ENCODE measurements at places on chromosomes 5 and 9. TPM values are rescaled to one million over a fixed set of nuclear protein-coding genes. Genes with fewer than 3 reads are reported as not detected.
A peak's percentile ranks its signal among the peaks of the same experiment; 100 is the strongest.

DNA sequence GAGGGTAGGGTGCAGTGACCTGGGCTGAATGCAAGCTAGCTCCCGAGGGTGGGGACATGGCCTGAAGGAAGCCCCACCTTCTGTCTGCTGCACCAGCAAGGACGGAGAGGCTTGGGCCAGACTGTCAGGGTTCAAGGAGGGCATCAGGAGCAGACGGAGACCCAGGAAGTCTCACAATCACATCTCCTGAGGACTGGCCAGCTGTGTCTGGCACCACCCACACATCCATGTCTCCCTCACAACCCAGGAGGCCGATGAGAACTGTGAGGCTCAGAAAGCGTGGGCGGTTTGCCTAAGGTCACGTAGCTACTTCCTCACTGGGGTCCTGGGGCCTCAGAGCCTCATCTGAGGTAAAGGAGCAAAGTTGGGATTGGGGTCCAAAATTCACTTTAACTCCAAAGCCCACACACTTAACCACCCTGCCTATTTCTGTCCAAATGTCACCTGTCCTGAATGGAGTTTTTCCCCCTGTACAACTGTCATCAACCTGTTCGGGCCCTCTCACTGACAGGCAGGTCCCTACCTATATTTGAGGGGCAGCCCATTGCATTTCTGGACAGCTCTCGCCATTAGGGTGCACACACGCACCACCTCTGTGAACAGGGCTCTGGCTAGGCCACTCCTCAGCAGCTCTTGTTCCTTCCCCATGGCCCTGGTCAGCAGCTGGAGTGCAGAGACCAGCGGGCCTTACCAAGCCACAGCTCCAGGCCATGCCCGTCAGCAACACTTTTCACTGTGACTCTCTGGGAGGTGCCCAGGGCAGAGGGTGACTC, 3.4 kb downstream of the IL13 start:
- DNase-seq, result no peak

DNA sequence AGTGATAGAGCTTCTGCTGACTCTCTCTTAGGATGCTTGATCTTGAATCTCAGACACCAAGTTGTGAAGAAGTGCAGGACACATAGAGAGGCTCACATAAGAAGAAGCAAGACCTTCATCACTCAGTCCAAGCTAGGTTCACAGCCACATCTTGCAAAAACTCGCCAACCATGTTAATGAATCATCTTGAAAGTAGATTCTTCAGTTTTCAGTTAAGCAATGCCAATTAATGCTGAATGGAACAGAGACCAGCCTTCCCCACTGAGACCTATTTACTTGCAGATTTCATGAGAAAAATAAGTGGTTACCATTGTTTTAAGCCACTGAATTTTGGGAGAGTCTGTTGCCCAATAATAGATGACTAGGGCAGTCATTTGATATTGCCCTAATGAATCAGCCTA, 217.7 kb upstream of the EDIL3 start:
- no peak for DNase-seq

GRCh38 chr9:37011530-37011929, 22.5 kb downstream of the PAX5 start:
- DNase-seq, result no peak

- DNase-seq, result no peak
Measured at GRCh38 chr5:82993416-82993815, 83.8 kb downstream of the TMEM167A start.

DNA sequence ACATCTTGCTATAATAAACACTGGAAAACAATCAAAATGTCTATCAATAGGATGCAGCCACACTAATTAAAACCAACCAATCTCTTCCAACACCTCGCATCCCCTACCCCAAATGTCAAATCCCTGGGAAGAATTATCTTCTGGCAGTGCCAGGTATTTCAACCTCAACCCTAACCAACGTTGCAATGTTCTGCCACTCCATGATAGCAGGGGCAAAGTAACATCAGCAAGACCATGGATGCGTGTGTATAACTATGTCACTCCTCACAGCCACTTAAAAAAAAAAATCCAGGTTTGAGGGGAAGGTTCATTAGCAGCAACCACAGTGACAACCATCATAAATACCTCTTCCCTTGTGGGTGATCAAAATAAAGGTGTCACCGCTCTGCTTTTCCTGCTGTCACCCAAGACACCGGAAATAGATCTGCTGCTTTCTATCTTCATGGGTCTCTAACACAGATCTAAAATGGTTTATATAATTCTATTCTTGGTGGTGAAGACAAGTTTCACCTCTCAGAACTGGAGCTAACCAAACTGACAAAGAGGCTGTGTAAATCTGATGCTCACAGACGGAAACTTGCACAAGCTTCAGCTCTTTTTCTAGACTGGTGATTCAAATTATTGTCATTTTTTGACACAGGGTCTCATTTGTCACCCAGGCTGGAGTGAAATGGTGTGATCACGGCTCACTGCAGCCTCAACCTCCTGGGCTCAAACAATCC, 9.9 kb downstream of the HSPA9 start:
- no peak for DNase-seq

- peak; percentile 24 for DNase-seq
Measured at GRCh38 chr9:132802121-132802795, 75.8 kb downstream of the AK8 start.

Gene EGFL7
- 56.1 TPM for total RNA-seq

GRCh38 chr5:39092581-39093351, 18.6 kb upstream of the RICTOR start:
- no peak for DNase-seq

DNA sequence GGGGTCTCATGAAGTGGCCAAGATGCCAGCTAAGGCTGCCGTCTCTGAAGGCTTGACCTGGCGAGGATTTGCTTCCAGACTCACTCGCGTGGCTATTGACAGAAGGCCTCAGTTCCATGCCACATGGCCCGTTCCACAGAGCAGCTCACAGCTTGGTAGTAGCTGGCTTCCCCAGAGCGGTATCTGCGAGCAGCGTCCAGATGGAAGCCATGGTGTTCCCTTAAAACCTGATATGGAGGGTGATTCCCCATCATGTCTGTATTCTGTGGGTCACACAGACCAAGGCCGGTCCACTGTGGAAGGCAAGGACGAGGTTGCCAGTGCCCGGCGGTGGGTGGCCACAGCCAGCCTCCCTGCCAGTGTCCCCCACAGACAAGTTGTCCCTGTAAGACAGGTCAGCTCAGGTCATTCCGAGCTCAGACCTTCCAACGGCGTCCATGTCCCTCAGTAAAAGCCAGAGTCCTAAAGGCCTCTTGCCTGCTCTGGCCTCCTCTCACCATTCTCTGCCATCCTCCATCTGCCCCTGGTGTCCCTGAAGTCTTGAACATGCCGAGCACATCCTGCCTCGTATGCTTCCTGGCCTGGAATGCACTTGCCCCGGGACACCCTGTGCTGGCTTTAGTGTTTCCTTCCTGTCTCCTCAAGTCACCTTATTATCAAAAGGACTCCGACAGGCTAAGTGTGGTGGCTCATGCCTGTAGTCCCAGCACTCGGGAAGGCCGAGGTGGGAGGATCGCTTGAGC, 61.3 kb upstream of the LRRTM2 start:
- DNase-seq, result peak; percentile 44

Gene SMIM33
- total RNA-seq, result not detected

GRCh38 chr9:136786451-136786850, 4.7 kb upstream of the TMEM141 start:
- no peak for DNase-seq

Gene NTRK2
- total RNA-seq, result not detected

DNA sequence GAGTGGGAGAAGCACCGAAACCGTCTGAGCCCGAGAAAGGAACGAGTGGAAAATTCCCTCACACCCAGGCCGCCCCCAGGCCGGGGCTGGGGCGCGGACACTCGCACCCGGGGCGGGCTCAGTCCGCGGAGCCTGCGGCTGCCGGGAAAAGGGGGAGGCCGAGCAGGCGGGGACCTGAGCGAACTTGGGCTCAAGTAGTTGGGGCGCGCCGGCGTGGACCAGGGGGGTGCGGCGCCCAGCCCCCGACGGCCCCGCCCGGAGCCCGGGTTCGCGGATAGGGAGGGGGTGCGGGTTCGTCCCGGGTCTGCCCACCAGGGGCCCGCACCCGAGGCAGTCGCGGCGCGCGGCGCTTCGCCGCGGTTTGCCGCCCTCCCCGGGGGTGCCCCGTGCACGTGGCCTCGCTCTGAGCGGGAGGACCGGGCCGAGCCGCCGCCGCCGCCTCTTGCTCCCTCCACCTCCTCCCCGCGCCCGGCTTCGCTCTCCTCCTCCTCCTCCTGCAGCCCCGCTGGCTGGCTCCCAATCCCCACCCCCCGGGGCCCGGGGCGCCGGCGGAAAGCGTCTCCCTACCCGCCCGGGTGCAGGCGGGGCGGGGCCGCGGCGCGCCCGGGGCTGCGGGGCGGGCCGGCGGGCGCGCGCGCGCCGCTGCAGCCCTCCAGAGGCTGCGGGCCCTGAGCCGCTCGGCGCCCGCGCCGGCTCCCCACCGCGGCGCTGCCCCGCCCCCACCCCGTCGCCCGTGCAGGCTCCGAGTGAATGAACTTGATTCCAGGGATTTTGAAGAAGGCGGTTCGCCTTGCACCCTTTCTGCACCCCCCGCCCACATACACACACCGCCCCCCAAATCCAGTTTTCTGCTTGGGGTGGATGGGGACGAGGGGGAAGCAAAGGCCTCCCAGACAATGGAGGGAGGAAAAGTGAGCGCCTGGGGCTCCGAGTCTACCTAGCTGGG, 1.3 kb upstream of the NFIB start:
- DNase-seq, result peak; percentile 74

GRCh38 chr5:10828241-10828640, 67.2 kb upstream of the DAP start:
- no peak for DNase-seq
